Posterior vena cava (tissue), 2 donors: ENCODE measurements at places on chromosomes 12 and 14. TPM values are rescaled to one million over a fixed set of nuclear protein-coding genes. Genes with fewer than 3 reads are reported as not detected.

DNA sequence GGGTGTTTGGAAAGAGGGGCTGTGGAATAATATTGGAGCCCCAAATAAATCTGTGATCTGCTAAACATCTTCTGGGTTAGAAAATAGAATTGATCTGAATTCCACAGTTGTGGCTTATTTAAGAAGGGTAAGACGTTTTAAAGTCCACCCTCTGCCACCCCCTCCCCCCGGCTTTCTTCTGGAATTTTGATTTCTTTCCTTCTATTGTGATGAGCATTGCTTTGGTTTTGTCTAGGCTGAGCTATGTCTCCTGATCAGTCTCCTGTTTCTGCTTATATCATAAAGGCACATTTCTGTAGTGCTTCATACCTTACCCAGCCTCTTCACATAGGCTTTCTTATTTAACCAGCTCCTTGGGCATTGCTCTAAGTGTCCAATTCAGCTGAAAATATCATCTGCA is 77.3 kb upstream of the SLC38A2 start:
- DNase-seq, result no peak

GRCh38 chr14:33754261-33754660 is 196.6 kb downstream of the EGLN3 start:
- no peak for DNase-seq

DNA sequence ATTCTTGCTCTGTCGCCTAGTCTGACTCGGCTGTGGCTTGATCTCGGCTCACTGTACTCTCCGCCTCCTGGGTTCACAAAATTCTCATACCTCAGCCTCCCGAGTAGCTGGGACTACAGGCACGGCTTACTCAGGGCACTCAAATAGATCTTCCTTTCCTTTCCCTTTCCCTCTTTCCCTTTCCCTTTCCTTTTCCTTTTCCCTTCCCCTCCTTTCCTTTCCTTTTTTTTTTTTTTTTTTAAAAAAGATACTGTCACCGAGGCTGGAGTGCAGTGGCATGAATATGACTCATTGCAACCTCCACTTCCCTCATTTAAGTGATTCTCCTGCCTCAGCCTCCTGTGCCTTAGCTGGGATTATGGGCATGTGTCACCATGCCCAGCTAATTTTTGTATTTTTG is 86.0 kb downstream of the AEBP2 start:
- DNase-seq, result no peak

- DNase-seq, result peak; percentile 86
Measured at GRCh38 chr12:115916910-115917668, 360.4 kb downstream of the MED13L start.

DNA sequence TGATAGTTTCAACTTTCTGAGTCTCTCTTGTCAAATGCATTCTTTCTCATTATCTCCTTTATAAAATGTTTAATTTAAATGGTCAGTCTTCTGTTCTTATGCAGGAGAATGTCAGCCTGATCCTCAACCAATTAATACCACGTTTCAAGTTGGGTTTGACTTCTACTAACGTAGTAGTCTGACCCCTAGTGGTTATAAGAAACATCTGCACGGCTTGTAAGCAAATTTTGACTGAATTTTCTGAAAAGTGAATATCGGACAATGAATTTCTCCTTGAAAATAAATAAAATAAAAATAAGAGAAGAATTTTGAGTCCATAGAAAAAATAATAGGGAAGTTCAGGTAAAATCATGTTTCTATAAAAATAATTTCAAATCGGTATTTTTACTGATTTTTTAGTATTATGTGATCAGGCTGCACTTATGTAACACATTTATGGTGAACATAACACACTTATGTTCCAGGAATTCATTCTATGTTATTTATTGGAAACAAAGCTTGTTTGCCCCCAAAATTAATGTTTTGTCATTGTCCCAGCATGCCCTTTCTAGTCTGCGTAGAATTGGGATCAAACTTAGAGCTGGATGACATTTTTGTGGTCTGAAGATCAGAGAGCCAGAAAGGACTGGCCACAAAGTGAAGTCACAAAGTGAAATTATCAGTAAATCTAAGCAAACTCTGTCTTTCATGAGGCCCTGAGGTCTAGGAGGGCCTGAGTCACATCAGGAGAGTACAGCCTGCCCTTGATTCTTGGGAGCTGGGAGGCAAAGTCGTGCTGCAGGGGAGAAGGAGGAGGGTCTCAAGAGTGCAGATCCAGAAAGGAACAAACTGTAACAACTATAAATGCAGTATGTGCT is 101.2 kb upstream of the STXBP6 start:
- DNase-seq, result no peak

CLEC2A gene
- total RNA-seq, result not detected

KRT80 gene
- total RNA-seq, result 0.19 TPM

GRCh38 chr12:27807063-27807703 is 27.1 kb upstream of the MANSC4 start:
- DNase-seq, result no peak

DNA sequence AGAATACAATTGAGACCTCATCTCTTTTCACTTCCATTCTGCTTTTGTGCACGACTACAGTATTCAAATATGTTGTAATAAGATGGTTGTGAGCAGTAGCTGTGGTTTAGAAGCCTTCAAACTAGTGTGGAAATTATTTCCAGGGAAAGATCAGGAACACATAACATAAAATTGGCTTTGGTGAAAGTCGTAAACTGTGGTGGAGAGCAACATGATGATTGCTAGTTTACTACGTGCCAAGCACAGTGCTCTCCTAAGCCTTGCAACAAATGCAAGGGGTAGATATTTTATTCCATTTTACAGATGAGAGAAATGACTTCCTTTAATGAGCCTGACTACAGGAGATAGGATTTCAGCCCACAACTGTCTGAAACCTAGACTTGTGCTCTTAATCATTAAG is 172.4 kb upstream of the LMNTD1 start:
- DNase-seq, result no peak

DNA sequence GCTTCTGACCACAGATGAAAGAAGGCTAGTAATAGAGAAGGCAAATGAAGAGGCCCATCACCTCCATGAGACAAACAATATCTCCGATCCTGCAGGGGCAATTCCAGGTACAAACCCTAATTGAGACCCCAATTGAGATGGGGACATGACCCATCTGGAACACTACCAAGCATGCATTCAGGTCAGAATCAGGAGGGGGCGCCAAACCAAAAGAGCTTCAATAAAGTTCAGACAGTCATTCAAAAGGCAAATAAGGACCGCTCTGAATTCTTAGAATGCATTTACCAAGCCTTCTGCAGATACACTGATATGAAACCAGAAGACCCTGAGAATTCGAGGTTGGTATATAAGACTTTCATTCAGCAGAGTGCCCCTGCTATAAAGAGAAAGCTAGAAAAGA is 10.2 kb upstream of the EDDM3B start:
- DNase-seq, result no peak

GRCh38 chr12:127194176-127194575 is 1072.8 kb upstream of the TMEM132C start:
- no peak for DNase-seq
